ENCODE measurements at places on chromosomes 12 and 14.

- no peak for DNase-seq
These were observed 29.7 kb downstream of the SFSWAP start for GRCh38 chr12:131740626-131741025.

DNA sequence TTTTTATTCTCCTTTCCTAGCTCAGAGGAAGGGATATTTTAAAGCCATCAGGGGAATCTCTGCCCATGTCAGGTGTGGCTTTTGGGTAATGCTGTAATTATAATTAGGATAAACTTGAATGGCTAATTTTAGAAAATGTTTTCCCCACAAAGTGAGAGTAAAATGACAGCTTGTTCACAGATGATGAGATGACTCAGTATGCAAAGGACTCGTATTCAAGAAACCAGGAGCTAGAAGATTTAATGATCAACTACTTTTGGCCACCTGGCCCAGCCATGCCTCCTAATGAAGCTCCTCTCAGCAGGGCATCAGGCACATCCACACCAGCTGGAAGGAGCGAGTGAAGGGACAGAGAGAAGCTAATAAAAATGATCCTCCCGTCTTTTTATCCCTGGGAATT, 29.0 kb upstream of the PLEKHG7 start:
- no peak for DNase-seq

- no peak for DNase-seq
These were observed 1144.5 kb downstream of the FSCB start for GRCh38 chr14:43362586-43362985.

DNA sequence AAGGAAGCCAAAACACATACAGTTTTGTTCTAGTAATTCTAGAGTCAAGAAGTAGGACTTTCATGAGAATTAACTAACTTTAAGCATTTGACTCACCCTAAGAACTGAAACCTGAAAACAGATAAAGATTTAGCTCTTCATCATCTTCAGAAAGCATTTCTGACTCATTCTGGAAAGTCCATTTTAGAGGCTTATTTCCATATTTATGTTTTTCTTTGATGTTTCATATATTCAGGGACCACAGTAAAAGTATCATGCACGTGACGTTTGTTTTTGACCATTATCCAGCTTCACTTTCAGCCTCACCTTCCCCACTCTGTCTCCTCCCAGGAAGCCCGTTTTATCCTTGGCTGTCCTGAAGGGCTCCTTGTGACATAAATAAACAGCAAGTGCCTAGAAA, 79.2 kb downstream of the MDGA2 start:
- no peak for DNase-seq

DNA sequence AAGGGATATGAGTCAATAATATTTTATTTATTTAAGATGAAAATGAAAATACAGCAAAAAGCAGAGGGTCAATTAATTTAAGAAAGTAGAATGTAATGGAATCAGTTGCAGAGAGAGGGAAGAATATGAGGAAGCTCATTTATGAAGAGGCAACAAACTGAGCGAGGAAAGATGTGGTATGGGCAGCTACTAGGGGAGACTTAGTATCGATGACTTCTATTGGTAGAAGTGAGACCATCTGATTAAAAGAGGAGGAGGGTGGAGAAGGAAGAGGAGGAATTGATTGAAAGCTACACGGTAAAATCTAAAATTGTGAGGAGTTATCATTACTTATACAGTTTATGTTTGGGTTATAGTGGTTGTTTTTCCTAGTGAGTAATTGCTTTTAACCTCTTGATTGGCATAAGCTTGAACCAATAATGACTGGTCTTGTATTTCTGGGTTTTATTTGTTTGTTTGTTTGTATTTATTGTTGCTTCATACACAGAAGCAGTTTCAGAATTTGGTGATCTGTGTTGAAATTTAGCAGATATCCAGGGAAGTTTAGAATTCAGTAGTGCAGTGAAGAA, 121.0 kb downstream of the LRRIQ1 start:
- no peak for DNase-seq

GRCh38 chr12:29545102-29545467, 47.6 kb upstream of the OVCH1 start:
- DNase-seq = no peak

DNA sequence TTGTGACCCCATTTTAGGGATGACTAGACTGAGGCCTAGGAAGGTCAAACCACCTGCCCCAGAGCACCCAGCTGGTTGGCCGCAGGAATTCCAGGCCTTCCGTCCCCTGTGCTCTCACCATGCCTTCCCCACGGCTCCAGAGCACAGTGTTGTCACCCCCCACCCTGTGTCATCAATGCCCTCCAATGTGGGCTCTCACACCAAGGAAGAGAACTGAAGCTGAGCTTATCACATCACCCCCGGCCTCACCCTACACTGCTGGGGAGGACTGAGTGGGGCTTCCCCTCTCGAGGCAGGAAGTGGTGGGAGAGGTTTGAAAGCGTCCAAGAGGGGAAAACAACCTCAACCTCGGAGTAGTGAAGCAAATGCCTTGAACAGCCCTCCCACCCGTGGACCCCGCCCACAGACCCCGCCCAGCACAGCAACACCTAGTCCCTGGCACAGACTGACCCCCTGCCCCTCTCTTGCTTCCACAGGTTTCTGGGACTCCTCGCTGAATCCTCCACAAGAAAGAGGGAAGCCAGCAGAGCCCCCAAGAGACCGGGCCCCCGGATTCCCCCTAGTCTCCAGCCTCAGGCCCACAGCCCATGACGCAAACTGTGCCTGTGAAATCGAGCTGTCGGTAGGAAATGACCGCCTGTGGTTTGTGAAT, 97.2 kb downstream of the LGMN start:
- DNase-seq = peak; percentile 62

DNA sequence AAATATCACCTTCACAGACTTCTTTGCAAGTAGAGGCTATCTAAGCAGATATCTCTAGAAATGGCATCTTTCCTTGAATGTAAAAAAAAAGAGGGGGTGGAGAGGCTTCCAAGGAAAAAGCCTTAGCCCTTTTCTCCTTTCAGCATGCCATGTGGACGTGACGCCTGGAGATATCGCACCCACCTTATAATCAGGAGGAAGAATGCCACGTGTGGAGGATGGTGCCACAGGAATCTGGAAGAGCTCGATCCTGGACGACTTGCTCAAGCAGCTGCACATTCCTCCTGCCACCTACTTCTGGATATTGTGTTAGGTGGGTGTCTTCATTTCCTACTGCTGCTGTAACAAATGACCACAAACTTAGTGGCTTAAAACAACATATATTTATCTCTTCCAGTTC, 203.6 kb downstream of the NUAK1 start:
- DNase-seq = no peak
